ENCODE measurements at places on chromosomes 4 and X.

- DNase-seq = no peak
Measured at GRCh38 chr4:2963966-2964471, 648 bp downstream of the GRK4 start.

GRCh38 chr4:21649391-21650090 lies 299.0 kb downstream of the KCNIP4 start:
- no peak for DNase-seq

DNA sequence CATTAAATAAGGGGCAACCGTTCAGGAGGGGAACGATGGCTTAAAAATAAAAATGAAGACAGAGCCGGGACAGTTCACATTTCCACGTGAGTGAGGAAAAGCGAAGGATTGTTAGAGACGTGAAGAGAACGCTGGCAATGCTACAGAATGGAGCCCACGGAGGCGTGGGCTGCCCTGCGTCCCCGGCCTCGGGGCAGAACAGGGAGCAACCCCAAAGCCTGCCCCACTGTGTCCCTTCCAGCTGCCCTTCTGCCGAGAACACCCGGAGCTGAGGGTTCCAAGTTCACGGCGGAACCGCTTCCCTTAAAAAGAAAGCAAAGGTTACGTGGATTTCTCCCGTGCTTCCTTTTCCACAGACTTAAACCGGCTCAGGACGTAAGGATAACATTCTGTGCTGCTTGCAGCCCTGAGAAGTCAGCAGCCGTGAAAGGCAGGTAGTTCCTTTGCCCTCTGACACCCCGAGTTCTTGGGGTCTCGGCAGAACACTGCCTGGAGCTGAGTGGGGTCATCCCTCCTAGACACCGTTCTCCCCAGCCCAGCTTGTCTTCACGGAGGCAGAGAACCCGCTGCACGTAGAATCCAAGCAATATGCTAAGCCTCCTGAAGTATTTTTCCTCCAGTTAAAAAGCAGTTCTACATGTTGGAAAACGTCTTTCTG lies 14.2 kb downstream of the DHRSX start:
- no peak for DNase-seq

DNA sequence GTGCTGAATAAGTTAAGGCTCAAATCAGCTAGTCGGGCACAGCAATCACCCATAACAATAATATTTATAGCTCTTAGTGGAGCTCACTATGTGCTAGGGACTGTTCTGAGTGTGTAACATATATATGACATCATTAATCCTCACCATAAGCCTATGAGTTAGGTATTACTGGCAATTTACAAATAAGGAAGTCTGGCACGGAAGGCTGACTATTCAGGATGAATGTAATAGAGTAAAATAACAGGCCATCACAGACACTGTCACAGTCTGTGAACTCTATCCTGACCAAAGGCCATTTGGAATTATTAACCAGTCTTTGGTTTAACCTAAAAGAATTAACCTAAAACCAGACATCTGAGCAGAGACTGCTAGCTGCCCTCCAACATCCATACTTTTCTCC lies 119.3 kb downstream of the C4orf51 start:
- DNase-seq = no peak

GRCh38 chrX:149950681-149951080 lies 12.4 kb upstream of the EOLA2 start:
- no peak for DNase-seq

DNA sequence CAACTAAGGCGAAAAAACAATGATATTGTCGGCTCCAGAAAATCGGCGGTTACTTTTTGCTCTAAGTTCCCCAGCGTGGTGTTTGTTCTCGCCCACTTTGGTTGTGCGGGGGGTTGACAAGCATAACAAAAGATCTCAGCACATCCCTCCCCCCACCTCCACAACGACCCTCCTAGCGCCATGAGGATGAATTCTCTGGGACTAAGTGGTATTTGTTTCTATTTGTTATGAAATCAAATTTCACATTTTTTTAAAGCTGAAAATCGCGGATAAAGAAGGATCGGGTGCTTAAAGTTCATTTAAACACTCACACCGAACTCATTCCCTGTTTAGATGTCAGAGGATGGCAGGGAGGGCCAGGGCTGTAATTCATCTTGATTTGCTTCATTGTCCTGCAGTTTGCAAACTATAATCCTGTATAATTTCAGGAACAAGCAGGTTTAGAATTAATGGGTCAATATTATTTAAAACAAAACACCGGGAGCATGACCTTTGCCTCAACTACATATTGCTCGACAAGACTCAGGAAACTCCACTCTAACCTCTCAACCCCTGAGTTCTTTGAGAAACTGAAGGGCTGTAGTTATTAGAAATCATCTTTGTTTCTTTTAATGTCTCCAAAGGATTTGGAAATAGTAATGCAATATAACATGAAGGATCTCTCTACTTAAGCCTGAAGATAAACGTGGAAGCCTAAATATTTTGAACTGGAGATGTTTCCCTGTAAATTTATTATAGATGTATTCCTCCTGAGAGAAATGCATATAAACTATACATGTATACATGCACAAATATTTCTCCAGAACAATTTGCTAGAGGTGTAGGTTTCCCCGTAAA lies 6.4 kb downstream of the PITX2 start:
- DNase-seq = peak; percentile 68

DNA sequence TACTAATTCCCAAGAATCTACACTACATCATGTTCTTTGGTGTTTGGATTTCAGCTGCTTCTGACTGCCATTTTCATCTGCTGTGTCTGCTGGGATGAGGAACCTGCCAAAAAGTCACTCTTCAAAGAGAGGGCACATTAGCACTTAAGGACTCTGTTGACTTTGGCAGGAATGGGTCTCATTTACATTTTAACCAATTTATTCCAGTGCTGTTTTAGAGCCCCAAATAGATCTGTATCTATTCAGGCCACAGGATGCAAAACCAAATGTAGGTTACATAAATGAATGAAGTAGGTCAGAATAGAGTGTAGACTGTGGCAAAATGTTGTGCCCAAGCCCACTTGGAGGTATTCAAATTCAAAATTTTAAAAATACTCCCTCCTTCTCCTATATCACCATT lies 14.4 kb downstream of the TXK start:
- no peak for DNase-seq

DNA sequence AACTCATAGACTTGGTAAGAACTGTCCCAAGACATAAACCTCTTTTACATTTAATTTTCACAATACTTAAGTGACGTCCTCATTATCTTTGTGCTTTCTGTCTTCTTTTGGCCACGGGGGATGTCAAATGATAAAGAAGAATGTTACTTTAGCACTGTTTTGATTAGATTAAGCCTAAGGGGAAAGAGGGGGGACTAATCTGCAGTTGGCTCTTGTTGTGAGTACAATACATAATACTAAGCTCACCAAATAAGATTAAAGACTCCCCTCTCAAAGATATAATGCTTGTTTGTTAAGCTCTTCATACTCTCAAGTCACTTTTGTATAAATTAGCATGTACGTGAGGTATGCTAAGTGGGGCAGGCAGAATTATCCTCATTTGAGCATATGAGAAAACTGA lies 36.5 kb downstream of the OCRL start:
- DNase-seq = no peak

- DNase-seq = peak; percentile 13
Measured at GRCh38 chr4:101356928-101357327, 9.6 kb upstream of the PPP3CA start.

DNA sequence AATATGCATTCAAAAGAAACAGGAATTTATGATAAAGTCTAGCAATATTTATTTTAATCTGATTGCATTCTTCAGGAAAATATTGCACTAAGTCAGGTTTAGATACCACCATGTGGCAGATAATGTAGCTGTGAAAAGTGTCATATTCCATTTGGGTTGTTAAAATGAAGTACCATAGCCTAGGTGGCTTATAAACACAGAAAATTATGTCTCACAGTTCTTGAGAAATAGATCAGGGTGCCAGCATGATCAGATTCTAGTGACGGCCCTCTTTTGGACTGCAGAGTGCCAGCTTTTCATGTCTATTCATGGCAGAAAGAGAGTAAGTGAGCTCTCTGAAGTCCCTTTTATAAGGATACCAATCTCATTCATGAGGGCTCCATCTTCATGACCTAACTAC lies 5.6 kb upstream of the ADGRL3 start:
- no peak for DNase-seq
